Naive thymus-derived CD4-positive, alpha-beta T cell (primary cell): ENCODE measurements at places on chromosomes 11 and 22.

DNA sequence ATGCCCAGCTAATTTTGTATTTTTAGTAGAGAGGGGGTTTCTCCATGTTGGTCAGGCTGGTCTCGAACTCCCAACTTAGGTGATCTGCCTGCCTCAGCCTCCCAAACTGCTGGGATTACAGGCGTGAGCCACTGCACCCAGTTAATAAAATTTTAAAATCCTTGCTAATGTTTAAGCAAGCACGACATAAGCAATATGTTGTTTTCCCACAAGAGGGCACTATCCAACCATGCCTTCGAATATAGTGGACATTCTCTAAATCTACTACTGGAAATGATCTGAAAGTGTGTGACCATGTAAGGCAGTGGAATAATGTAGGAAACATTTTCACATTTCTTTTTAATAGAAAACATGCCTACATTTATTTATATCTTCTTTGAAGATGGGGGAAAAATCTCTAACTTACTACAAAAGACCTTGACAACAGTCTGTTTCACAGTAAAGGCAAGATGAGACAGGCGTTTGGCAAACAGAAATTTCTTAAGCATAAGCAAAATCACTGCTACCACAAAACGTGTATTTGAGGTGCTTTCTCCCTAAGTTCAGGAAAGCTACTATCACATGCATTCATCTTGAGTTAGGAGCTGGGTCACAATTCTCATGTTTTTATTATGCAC, 38.2 kb downstream of the PITPNB start:
- no peak for DNase-seq

GRCh38 chr11:100831929-100832494, 144.9 kb downstream of the ARHGAP42 start:
- no peak for DNase-seq

- no peak for DNase-seq
Observed at GRCh38 chr11:71499546-71499945, 27.5 kb upstream of the KRTAP5-7 start.

DNA sequence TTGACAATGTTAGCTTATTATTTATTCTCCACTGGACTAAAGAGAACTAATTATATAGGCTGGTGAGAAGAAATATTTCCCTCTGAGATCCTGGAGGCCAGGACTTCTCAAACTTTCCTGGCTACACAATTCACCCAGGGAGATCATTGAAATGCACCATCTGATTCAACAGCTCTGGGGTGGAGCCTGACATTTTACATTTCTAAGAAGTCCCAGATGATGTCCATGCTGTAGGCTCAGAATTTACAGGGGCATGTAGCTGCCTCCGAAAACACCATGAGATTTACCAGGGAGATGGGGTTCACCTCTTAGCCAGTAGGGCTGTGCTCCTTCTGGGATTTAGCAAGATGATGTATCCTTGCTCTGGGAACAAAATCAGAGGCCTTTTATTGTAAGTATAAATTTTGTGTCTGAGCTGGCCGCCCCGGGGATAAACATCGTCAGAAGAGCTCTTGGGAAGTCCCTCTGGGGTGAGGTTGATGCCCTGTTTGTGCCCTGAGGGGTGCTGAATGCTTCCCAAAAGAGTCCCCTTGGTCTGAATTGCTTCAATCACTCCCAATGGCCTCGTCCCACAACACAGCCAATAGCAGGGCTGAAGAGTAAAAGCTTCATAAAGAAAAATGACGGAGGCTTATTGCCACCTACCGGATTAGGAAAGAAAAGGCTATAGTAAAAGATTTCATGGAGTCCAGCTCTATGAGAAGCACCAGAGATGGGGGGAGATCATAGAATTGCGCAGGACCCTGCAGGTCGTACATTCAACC, 33.4 kb upstream of the API5 start:
- DNase-seq, result no peak

DNA sequence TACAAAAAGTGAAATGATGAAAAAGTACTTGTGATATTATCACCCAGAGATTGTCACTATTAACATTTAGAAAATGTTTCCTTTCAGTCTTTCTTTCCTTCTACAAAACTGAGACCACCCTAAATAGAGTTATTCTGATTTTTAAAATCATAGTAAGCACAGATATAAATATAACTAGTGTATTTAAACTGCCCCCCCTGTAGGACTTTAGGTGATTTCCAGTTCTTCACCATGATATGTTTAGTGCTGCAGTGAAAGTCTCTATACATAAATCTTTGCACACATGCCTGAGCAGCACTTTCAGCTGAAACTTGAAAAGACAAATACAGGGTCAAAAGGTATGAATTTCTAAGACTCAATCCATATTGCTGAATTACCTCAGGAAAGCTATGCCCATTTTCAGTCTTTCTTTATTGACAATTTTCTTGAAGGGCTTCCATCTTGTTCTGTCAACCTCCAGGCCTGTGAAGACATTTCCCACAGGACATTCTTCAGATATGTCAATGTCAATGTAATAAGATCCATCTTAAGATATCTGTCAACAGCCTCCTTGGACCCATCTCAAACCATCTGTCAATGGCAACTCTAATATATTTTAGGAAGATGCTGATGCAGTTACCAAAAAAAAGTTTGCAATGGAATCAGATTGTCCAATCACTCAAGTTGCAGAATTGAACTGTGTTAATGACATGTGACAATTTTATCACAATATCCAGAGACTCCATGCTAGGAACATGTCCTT, 30.8 kb upstream of the LDLRAD3 start:
- no peak for DNase-seq

DNA sequence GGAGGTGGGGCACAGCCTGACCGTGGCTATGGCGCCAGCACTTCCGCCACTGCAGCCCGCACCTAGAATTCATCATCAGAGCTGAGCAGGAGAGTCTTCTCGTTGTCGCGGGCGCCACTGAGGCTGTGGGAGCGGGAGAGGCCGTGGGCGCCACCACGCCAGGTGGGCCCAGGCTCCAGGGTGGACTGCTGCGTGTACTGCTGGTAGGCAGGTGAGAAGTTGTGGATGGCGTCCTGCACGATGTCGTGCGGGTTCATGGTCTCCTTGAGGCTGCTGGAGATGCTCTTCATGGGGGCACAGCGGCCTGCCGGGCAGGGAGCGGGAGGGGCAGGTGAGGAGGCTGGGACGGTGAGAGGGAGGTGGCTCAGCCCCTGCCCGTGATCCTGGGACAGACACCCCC, 19.6 kb downstream of the MAFF start:
- no peak for DNase-seq

DNA sequence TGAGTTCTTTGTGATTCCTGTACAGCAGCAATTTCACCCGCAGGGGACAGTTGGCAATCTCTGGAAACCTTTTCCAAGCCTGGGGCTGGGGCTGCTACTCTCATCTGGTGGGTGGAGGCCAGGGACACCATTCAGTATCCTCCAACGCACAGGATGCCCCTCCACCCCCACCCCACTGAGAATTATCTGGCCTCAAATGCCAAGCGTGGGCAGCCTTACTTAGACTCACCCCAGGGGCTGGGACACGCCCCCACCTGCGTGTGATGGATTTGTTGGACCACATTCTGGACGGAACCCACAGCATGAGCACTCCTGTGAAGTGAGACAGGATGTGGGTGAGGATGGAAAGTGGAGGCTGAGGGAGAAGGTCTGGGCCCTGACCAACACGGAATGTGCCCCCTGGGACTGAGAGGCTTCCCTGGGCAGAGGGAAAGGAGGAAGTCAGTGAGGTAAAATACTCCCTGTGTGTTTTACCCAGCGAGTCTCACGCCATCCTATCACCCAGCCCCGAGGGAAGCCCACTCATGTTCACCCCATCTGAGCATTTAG, 13.7 kb downstream of the RASD2 start:
- DNase-seq, result no peak

DNA sequence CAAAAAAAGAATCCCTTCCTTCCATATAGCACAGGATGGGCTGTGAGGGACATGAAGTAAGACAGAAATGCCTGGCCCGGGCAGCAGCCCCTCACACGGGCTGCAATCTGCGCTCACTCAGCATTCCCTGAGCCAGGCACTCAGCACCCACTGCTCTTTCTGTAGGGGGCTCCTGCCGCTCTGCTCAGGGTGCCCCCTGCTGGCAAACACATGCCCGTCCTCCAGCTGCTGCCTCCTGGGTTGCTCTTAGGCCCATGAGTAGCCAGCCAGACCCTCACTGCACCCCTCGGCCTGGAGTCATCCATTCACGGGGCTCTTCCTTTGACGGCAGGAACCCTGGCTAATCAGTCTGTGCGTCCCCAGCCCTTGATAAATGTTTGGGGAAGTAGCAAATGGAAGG, 6.9 kb downstream of the MCAT start:
- DNase-seq, result peak; percentile 31

GRCh38 chr11:122226810-122227379, 110.9 kb upstream of the BLID start:
- DNase-seq, result no peak

DNA sequence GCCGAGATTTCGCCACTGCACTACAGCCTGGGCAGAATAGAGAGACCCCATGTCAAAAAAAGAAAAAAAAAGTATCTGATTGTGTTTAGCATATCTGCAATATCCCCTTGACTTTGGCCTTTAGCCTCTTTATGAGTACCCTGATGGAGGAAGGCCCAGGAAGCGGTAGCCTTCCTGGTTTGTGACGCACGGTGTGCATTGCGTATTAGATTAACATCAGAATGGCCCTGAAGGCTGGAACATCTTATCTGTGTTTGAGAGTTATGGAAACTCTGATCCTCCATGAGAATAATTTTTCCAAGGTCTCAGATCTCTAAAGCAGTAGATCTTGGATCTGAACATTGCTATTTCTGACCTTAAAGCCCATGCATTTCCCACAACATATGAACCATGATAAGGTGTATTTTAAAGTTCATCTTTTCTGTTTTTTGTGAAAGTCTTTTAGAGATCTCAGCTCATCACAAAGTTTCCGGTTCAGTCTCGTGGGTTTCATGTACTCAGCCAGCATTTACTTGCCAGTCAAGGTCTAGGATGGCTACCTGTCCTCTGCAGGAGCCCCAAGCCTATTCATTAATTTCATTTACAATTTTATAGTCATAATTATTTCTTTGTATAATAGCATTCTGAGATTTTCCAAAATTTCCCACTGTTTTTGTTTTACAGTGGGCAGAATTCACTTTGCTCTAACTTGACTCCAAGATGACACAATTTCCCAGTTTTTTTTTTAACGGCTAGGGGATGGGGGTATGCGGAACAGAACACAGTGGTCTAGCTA, 605 bp upstream of the FDX1 start:
- DNase-seq, result no peak

DNA sequence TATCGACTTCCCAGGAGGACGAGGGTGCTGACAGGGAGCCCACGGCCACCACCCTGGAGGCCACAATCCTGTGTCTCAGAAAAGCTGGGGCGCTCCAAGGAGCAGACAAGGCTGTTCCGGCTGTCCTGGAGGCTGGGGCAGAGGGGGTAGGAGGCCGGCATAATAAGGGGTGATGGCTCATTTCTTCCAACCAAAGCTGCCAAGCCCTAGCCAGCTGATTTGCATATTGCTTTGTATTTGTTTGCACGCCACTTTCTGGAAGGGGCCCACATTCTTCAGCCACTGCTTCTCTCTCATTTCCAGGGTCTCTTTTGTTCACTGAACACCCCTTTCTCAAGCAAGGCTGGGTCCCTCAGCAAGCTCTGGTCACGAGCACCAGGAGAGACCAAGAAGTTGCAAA, 4.7 kb downstream of the PDE2A start:
- no peak for DNase-seq

DNA sequence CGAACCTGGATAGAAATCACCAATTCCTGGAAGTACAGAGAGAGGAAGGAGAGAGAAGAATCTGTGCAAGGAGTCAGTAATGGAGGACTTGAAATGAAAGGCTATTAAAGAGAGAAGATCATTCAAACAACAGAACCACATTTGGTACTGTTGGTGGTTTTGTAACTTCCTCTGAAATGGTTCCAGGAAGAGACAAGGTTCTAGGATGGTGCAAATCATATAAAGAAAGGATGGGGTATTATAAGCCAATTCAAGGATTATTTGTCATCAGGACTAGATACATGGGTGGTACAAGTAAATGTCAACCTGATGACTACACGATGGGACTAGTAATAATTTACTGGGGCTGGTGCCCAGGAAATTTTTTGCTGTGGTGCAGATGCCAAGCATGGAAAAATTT, 28.9 kb upstream of the TMA7B start:
- no peak for DNase-seq

DNA sequence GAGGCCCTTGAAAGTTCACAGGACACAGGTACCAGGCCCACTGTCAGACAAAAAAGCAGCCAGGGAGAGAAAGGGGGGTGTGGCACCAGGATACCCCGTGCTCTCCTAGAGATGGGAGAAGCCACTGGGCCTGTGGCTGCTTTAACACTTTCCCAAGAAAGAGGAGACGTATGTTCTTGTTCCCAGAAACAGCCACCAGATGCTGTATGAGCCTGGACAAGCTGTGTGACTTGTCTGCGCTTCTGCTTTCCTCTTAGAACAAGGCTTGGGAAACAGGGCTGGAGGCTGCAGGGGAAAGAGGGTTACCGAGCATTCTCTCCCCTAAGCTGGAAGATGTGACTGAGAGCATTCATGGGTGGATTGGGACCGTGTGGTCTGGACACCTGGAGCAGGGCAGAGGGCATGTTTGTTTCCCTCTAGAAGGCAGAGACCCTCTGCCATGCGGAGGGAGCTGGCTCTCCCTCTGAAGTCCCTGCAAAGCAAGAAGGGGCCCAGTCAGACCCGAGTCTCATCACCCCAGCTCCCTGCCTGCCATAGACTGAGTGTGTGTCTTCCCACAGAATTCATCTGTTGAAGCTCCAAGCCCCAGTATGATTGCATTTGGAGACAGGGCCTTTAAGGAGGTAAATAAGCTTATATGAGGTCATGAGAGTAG, 74.1 kb downstream of the TRIM29 start:
- DNase-seq, result no peak

DNA sequence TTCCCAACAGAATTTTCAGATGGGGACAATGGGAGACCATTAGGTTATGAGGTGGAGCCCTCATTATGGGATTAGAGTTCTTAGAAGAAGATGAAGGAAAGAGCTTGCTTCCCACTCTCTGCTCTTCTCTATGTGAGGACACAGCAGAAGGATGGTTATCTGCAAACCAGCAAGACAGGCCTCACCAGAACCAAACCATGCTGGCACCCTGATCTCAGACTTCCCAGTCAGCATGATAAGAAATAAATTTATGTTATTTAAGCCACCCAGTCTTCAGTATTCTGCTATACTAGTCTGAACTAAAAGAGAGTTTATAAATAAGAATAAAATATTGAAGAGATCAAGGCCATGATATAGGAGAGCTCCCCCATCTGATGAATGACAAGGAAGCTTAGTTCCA, 946.3 kb upstream of the CCDC90B start:
- DNase-seq, result no peak
